ENCODE measurements at places on chromosomes 4 and X. TPM values are rescaled to one million over a fixed set of nuclear protein-coding genes. Genes with fewer than 3 reads are reported as not detected.

CXorf49 gene
- total RNA-seq: not detected

DNA sequence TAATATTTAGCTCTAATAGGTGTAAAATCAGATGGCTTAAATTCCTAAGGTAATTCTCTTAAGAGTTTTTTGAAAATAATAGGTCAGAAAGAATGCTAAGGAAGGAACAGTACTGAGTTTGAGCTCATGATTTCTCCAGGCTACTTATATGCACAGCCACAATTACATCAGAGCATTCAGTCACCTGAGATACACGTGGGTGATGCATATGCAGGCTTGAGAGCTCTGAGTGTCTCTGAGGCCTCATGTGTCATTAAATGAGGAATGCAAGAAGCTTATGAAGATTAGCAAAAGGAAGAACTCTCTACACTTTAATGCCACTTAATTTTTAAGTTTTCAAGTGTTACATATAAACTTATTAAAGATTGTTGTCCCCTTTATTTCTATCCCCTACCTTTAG is 124.0 kb upstream of the STIM2 start:
- DNase-seq: peak; percentile 39

DNA sequence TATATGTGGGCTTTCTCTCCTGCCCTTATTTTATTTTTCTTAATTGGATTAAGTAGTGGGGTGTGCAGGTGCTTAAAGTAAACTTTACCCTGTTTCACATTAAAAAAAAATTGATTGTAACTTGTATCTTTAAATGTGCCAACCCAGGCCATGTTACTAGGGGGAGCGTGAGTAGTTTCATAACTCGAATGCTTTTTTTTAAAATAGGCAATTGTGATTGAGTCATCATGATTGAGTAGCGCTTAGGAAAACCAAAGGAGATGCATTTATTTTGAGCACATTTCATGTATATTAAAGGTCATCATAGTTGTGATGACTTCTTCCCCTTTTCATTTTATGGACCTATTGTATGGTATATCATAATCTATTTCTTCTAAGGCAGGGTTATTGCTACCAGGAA is 32.2 kb downstream of the GPAT3 start:
- DNase-seq: no peak

- DNase-seq: no peak
These were observed 61.7 kb upstream of the DDX60 start for GRCh38 chr4:168380290-168380689.

SUPT20HL2 gene
- total RNA-seq: not detected

- no peak for DNase-seq
These were observed 171.0 kb upstream of the ATOH1 start for GRCh38 chr4:93657527-93657926.

- no peak for DNase-seq
These were observed 41.5 kb upstream of the YTHDC1 start for GRCh38 chr4:68391436-68391835.

TAF7L gene
- total RNA-seq: 0.36 TPM

DNA sequence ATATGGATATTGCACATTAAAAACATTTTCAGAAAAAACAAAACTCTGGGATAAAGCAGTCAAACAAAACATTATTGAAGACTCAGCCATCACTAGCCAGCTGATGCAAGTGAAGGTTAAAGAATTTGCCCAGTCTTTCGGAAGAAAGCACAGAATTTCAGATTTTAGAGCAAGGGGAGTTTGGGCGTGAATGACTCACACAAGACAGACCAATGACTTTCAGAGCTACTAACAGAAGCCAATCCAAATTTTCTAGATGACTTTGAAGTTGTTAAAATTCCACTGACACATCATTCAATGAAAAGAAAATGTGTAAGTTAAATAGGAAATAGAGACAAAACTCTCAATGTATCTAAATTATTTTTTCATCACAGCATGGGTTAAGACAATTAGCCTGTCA is 4.0 kb downstream of the MRFAP1L1 start:
- DNase-seq: no peak

DNA sequence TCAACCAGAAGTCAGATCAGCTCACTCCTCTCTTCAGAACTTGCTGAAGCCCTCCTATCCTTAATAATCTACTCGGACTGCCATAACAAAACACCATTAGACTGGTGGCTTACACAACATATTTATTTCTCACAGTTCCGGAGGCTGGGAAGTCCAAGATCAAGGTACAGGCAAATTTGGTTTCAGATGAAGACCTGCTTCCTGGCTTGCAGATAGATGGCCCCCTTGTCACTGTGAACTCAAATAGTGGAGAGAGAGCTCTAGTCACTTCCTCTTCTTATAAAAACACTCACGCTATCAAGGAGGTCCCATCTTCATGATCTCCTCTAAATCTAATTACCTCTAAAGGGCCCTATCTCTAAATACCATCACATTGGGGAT is 125.1 kb downstream of the CAMK2D start:
- no peak for DNase-seq

GPR50 gene
- not detected for total RNA-seq

CPE gene
- total RNA-seq: 6.9 TPM

DNA sequence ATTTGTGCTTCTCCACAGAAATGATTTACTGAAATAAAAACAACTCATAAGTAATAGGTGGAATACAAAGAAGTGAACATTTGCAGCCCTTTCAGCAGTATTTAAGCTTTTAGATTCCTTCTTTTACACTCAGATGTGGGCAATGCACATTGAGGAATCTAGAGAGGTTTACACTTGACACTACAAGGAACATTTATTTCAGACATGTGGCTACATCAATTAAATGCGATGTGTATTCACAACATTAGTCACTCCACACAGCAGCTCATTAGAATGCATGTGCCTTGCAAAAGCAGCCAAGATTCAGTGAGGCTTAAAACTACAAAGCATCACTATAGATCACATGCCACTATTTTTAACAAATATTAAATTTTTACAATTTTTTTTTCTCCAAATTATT is 480.7 kb downstream of the INPP4B start:
- DNase-seq: no peak

VCX3A gene
- not detected for total RNA-seq

P2RY4 gene
- total RNA-seq: 0.29 TPM

GRCh38 chrX:12896935-12897334 is 9.5 kb upstream of the TLR8 start:
- no peak for DNase-seq

DNA sequence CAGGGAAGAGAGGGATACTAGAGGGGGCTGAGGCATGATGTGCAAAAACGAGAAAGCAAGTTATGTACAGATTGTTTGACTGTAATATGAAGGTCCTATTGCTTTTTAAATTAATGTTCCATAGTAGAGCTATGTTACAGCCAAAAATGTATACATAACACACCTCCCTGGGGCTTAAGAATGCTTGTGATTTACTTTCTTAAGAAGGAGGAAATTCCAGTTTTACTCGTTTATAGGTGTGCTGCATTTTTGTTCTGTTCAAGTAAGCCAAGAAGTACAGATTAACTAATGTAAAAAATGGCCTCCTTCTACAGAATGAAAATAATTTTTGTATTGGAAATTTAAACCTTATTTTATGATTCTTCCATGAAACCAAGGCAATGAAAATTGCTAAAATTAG is 614.4 kb upstream of the NR3C2 start:
- no peak for DNase-seq

DNA sequence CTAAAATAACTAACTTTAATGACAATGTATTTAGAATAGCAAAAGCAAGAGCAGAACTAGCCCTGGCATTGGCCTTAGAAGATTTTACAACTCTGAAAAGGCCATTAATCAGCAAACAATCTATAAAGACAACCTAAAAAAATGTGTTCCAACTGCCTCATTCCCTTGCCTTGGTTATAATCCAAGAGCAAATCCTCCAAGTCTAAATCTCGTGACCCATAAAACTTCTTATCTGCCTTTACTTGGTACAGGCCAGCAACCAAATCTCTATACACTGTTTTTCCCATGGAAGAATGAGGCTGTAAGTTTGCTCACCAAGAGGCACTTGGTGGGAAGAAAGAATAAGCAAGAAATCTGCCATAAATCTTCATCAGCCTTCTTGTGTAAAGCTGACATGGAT is 175.3 kb upstream of the MID1 start:
- no peak for DNase-seq

YTHDC1 gene
- total RNA-seq: 40.2 TPM

GRCh38 chr4:62822306-62822705 is 1586.9 kb downstream of the TECRL start:
- no peak for DNase-seq

- no peak for DNase-seq
These were observed 336.9 kb downstream of the ZNF674 start for GRCh38 chrX:46208225-46208854.

DNA sequence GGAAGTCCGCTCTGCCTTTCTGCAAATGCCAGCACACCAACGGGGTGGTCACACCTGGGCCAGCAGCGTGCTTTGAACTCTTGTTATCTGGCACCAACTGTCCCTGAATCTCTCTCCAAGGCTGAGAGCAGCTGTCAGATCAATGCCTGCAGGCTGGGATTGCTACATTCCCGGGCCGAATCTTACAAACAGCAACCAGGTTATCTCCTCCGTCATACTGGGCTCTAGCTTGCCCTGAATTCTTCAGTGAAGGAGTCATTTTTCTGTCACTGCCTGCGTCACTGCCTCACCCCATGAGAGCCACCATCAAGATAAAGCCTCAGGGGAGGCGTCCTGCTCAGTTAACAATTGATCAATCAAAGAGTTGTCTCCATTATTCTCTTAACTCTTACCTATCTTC is 329.4 kb upstream of the PPARGC1A start:
- DNase-seq: no peak

DNA sequence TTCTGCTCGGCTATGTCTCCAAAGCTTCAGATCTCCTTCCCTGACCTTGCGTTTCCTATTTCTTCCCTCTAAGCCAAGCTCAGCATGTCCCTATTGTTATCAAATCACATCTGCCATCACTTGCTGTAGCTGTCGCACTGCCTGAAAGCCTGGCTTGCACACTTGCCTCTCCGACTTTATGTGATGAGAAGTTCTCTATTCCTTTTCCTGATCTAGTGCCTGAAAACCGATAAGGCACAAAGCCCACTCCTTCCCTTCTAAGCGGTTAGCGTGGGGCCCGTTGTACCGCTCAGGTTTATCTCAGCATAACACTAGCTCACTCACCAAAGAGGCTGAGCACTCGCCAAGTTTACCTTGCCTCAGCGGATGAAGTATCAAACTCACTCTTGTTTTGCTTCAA is 816 bp downstream of the NMU start:
- DNase-seq: no peak

- DNase-seq: no peak
These were observed 14.2 kb downstream of the LRBA start for GRCh38 chr4:151000747-151001429.

DNA sequence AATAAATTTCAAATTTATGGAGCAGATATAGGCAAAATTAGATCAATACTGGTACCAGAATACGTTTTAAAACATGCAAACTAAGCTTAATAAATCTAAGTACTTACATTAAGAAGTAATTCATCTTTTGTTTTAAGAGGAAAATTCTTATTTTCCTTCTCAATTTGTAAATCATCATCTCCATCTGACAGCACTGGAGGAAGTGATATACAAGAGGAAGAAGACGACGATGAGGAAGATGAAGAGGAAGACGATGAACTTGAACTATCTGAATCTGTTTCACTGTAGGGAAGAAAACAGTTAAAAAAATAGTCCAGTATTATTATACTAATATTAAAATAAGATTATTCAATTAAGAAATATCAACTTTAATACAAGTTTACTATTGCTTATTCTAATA is 2.6 kb downstream of the NAF1 start:
- no peak for DNase-seq

- peak; percentile 87 for DNase-seq
These were observed 880 bp downstream of the UNC5C start for GRCh38 chr4:95547715-95548471.

UGT2B10 gene
- total RNA-seq: not detected

- DNase-seq: peak; percentile 62
These were observed 62.3 kb downstream of the FAM193A start for GRCh38 chr4:2598511-2599303.

NLGN3 gene
- total RNA-seq: 0.36 TPM

- no peak for DNase-seq
These were observed 13.1 kb upstream of the PARM1 start for GRCh38 chr4:74919783-74920182.

CFAP99 gene
- under 0.01 TPM for total RNA-seq

DNA sequence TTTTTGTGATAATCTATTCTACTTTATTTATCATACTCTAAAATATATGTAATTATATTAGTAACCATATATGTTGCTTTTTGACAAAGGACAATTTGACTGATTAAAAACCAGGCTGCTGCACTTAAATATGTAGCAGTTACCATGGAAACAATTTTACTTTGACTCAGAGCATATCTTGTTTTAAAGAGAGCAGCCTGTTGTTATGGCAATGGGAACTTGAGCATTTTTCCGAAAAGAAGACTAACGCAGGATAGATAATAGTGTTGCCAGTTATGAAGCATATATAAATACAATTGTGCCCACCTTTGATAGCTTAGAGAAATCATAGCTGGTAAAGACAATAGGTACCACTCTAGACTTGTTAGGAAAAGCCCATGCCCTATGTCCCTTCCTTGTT is 283.0 kb downstream of the GASK1B start:
- no peak for DNase-seq

GRCh38 chr4:121800638-121800960 is 524 bp upstream of the EXOSC9 start:
- no peak for DNase-seq

DNA sequence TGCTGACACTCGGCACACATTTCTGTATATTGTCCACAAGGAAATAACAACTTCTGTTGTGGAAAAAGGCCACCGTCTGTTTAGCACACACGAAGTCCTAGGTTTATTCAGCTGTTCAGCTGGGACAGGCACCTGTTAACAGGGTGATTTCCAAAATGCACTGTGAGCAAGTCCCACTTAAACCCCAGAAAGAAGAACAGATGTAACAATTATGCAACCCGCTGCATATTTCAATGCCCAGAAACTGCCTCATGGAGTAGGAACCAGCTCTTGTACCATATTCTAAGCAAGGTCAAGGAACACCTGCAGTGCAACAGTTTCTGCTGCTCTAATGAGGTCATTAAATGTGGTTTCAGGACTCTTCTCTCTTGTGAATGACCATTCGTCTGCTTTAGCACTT is 77.1 kb downstream of the GEMIN8 start:
- no peak for DNase-seq

GRCh38 chr4:55546506-55546755 is 278 bp downstream of the CLOCK start:
- DNase-seq: no peak

- DNase-seq: no peak
These were observed 216.8 kb downstream of the FBXO8 start for GRCh38 chr4:174066611-174067205.

SLC4A4 gene
- total RNA-seq: 24.8 TPM

DNA sequence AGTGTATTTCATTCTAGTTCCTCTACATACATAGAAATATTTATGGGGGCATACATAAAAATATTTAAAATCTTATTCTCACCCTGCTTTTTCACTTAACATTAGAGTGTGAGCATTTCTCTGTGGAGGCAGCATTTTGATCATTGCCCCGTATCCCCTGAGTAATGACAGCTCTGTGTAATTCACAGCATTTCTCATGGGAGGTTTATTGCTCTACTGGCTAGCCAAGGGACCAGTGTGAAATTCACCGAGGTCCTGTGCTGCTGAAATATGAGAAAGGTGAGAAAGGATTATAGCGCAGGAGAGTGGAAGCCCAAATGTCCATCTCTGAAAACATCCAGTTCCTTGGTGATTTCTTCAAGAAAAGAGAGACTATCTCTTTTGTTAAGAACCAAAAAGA is 22.9 kb downstream of the PDGFC start:
- DNase-seq: no peak

GRCh38 chr4:15654593-15655222 is 449 bp downstream of the FBXL5 start:
- DNase-seq: peak; percentile 86

RGN gene
- 4.4 TPM for total RNA-seq

C4orf50 gene
- total RNA-seq: not detected

- DNase-seq: no peak
These were observed 1012.9 kb upstream of the FTHL17 start for GRCh38 chrX:32084757-32085156.

Data from osteoblast (primary cell).